BJ (cell line): ENCODE measurements at places on chromosomes 12 and 14. TPM values are rescaled to one million over a fixed set of nuclear protein-coding genes. Genes with fewer than 3 reads are reported as not detected.

COPS7A gene
- 128 and 200 TPM in 2 replicates for polyA plus RNA-seq

YAF2 gene
- polyA plus RNA-seq: 10.0 and 16.0 TPM in 2 replicates

TSPAN11 gene
- 0.44 and 0.64 TPM in 2 replicates for polyA plus RNA-seq

PLBD1 gene
- 0.38 and 0.51 TPM in 2 replicates for polyA plus RNA-seq

SDS gene
- not detected in 2 replicates for polyA plus RNA-seq

ATP5MC2 gene
- polyA plus RNA-seq: 356 and 381 TPM in 2 replicates

CLEC9A gene
- not detected in 2 replicates for polyA plus RNA-seq

NGB gene
- 0.05 TPM in 1 of 2 replicates, not detected in the other for polyA plus RNA-seq

NID2 gene
- polyA plus RNA-seq: 253 and 279 TPM in 2 replicates

IL31 gene
- polyA plus RNA-seq: not detected in 2 replicates

LAG3 gene
- polyA plus RNA-seq: 0.28 and 0.50 TPM in 2 replicates

CCDC197 gene
- not detected in 2 replicates for polyA plus RNA-seq

GRCh38 chr12:14048941-14049545 lies 67.6 kb upstream of the GRIN2B start:
- no peak for DNase-seq

DNA sequence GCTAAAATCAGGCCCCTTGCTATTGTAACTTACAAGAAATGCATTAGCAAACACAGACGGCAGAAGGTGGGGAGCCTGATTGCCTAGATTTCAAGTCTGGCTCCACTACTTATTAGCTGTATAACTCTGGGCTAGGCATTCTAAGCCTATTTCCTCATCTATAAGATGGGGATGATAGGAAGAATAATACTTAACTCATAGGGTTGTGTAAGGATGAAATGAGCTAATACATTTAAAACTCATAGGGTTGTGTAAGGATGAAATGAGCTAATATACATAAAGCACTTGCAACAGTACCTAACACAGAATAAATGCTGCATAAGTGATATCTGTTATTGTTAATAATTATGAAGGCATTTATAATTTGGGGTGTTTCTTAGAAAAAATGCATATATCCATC lies 60.1 kb upstream of the DIO2 start:
- no peak for DNase-seq

- DNase-seq: no peak
Observed at GRCh38 chr12:79347866-79348265, 342.9 kb downstream of the PAWR start.

DNA sequence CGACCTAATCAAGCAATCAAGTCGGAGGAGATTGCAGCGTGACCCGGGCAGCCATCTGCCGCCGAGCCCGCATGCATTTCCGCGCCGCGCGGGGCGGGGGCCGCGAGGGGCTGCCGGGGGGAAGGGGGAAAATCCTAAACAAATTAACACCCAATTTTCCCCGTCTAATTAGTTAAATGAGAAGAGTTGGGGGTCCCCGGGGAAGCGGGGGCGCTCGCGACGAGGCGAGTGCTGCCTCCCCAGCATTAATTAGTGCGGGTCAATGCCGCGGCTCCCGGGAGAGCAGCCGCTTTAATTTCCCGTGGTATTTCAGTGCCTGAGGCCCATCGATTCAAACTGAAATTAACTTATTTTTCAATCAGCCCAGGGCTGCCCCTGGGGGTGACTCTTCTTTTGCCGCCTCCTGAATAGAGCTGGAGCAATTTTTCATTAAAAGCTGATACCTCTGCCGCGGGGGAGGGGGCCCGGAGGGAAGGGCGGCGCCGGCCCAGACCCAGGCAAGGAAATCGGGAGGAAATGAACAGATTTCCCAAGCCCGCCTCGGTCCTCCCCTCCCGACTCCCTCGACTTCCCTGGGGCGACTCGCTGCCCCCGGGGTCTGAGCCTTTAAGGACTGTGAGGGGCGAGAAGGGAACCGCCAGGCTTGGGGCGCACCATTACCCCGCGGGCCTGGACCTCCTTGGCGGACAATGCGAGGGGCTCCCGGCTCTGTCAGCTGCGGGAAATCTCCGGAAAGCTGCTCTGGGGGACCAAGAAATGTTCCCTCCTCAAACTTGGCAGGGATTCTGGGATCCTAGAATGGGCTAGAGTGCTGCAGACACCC lies 18.9 kb downstream of the VSX2 start:
- DNase-seq: no peak

GRCh38 chr14:80570930-80571298 lies 359.6 kb upstream of the DIO2 start:
- no peak for DNase-seq

GRCh38 chr12:3651585-3652424 lies 101.1 kb downstream of the CRACR2A start:
- DNase-seq: no peak

DNA sequence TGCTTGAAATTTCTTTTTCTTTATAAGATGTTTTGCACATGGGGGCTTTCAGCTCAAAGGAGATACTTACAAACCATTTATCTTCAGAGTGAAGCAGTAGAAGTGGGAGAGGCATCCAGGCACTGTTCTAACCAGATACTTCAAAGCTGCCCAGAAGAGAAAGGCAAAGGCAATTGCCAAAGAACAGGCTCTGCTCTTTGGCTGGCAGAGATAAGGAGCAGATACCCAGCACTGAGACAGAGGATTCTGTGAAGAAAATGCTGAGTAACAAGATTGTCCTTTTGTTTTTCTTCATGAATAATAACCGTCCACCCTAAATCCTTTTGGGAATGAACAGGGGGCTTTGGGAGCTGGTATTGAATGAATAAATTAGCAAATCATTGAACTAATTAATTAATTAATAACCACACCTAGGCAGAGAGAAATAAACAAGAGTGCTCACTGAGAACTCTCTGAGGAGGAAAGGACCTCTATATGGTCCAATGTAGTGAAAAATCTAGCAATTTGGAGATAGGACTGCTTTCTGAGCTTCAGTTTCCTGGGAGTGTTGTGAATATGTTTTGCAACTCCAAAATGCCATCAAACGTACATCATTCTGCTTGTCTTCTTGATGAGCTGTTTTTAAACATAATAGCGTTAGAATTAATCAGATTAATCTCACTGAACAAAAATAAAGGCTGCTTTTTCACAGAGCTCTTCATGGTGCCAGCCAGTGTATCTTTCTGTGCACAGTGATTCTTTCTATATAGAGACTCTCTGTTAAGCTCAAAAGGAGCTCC lies 192.8 kb upstream of the AMIGO2 start:
- DNase-seq: no peak

DNA sequence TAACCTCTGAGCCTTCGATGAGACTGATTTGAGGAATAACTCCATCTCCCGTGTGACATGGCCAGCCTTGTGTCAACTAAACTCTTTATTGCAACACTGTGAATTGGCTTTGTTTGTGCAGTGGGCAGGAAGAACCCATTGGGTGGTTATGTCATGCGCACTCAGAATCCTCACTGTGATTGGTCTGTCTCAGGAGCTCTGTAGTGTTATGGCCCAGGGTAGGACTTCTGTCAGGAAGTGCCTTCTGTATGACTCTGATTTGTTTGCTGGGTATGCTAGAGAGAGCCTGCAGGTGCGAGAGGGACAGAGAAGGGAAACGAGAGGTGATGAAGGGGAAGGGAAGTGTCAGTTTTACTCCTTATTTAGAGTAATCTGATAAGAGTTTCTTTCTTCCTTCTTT lies 71.5 kb upstream of the DCD start:
- no peak for DNase-seq

DNA sequence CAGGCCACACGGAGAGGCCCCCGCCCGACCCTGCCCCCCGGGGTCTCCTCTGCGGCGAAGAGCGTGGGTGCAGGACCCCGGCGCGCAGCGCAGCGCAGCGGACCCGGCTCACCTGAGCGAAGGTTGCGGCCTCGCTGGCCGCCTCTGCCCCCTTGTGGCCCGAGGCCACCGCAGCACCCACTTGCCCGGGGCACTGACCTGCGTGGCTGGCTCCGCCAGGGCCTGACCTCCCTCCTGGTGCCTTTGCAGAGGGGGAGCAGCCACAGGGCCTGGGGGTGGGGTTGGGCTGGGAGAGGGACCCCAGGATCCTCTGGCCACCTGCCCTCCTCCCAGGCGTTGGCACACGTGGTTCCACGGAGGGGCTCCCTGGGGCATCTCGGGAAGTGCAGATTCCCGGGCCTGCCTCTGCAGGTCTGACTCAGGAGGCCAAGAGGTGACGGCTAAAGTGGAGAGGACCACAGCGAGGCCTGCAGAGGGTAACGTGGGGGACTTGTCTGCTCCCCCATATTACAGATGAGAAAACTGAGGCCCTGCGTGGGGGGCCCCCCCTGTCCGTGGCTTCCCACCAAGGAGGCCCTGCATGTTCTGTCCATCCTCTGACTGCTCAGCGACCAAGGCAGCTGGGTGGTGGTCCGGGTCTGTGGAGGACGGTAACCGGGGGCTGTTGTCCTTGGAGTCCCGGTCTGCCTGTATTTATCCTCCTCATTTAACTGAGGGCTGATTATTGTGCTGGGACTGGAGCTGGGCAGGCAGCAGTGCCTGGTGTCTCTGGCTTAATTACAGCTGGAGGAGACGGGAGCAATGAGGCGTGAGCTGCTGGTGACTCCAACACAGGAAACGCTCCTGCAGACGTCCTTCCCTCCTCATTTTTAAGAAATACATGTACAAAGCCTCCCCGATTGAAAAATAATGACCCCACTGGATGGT lies 67.9 kb upstream of the BEGAIN start:
- no peak for DNase-seq

DNA sequence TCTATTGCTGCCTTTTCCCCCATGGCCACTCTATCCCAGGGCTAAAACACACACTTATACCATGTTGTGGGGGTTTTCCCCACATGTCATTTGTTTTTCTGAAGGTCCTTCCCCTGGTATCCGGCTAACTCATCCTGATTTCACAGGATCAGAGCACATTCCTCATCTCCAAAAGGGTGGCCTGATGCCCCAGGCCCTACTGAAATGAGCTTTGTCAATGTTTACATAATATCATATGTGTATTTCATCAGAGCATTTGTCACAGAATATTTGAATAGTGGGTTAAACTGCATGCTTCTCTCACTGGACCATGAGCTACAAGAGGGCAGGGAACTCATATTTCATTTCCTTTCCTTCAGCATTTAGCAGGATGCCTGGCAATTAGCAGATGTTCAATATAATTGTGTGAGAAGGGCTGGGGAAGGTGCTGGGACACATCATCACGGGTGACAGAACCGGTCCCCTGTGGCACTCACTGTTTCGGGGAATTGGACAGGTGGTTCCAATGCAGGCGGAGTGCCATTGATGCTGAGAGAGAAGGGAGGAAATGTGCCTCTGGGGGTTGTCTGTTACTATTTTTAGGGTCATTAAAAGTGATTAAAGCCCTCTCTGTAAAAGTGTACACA lies 26.8 kb downstream of the EMP1 start:
- peak; percentile 86 for DNase-seq

- DNase-seq: no peak
Observed at GRCh38 chr12:130375296-130376287, 37.9 kb downstream of the PIWIL1 start.

DNA sequence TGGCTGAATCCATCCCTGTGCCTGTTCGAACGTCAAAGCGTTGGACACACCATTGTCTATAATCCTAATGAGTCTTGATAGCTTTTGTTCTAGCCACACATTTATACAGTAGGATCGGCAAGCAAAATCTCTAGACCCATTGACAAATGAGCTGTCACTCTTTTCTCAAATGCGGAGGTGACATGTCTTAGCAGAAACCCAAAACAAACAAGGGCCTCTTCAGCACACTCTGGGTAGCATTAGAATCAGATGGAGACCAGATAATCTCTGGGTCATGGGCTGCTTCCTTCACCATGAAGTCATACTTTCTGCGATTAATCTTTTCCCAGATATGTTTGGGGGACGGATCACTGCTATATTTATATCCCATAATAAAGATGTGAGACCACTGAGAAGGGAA lies 100.2 kb downstream of the PLXNC1 start:
- DNase-seq: no peak

- no peak for DNase-seq
Observed at GRCh38 chr12:10227648-10228047, 15.0 kb downstream of the GABARAPL1 start.

- no peak for DNase-seq
Observed at GRCh38 chr14:65103150-65103760, 938 bp upstream of the MAX start.

GRCh38 chr12:110916295-110916875 lies 4.0 kb downstream of the MYL2 start:
- DNase-seq: no peak

DNA sequence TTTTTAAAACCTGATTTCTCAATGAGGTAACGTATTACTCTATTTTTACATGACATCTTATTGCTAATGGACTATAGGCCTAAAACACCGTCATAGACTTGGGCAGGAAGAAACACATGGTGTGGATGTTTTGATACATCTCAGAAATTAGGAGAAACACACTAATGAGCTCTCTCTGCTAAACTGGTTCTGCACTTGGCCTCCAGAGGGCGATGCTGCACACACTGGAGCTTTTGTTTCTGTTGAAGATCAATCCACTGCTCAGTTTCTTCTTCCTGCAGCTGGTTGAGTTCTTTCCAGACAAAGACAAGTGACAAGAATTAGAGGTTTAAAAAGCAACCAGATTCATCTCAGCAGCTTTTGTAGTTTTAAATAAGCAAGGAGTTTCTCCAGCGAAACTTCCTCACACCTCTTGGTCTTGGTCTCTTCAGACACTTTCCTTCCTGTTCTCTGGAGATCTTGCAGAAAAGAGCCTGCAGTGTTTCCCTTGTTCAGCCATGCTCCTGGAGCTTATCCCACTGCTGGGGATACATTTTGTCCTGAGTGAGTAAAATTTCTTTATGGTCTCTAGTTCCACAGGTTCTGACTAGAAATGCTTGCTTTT lies 178.5 kb upstream of the OR4E1 start:
- no peak for DNase-seq

GRCh38 chr12:114440270-114441038 lies 34.5 kb upstream of the TBX5 start:
- no peak for DNase-seq

DNA sequence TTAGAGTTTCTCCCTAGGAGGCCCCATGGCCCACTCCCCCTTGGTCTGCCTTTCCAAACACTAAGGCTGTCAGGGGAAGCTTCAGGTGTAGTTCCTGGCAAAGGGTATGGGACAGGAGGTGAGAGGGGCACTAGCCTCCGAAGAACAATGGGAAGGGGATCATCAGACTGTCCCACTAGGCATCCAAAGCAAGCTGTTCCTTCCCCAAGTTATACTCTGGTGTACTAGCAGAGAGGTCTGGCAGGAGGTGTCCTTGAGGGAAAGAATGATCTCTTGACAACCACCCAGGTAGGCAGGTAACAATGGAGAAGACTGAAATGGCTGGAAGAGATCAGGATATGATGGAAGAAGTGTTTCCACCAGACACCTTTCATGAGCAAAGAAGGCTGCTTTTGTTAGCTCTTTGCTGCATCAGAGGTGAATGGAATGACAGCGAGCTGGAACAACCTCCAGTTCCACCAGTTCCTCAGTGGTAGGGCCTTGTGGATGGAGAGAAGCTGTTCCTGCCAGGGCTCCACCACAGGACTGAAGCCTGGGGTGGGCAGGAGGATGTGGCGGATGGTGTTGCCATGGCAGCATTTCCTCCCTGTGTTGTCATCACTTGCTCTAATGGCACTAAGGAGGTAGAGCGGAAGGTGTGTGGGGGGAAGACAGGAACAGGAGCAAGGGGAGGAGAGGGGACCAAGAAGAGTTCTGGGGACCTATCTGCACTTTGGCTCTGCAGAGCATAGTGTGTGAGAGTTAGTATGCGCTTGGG lies 2.3 kb upstream of the AGAP2 start:
- no peak for DNase-seq
